ENCODE measurements at places on chromosomes 4 and X.
A peak's percentile ranks its signal among the peaks of the same experiment; 100 is the strongest.

DNA sequence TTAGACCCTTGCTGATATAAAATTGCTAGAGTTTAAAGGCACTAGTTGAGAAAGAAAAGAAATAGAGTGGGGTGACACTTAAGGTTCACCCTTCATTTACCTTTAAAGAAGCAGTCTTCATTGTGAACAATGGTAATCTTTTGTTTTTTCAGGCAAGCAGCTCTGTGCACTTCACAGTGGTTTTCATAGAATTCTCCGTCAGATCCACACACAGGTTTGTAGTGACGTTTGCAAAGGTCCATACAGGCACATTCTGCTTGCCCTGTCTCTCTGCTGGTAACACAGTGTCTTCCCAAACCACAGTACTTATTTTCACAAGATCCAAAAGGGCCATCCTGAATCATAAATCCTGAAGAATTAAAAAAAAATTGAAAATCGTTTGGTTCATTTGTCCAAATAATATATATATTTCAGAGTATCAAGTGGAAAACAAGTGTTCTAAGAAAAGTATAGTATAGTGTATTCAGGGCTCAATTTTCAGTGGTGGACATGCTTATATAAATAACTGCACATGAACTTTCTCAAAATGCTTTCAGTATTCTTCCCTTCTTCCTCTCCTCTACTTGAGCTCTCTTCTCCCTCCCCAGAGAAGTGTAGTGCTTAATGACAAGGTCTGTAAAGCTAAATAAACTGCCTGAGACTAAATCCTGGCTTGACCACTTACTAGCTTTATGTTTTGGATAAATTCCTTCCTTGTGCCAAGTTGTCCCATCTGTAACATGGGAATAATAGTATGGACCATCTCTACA, 243.3 kb downstream of the FSTL5 start:
- no peak for DNase-seq

- no peak for DNase-seq
Observed at GRCh38 chrX:142201113-142201512, 4.0 kb downstream of the MAGEC2 start.

DNA sequence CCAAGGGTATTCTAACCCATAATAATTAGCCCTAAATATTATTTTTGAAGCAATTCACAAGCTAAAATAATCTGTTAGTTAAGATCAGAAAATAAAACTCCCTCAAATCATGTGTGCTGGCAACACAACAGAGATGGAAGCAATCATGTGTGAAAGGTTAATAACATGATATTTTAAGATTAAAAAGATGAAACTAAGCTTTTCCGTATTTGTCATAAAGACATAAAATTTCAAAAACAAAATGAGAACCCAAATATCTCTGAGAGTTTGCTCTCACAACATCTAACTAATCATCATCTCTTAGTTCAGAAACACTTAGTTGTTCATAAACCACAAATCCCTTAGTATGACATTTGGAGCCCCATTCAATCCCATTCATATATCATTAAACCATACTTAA, 749.1 kb downstream of the CCSER1 start:
- DNase-seq = no peak

DNA sequence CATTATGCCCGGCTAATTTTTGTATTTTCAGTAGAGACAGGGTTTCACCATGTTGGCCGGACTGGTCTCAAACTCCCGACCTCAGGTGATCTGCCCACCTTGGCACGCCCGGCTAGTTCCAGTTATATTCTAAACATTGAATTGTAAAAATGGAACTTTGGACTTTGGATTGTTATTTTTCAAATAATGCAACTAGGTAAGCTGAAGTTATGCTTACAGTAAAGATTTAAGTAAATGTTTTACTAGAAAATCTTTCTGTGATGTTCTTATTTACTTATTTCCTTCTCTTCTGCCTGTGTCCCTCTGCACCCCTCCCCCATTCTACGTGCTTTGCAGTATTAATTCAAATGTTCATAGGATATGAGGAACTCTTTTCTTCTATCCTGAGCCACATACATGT, 26.1 kb downstream of the GK start:
- no peak for DNase-seq

DNA sequence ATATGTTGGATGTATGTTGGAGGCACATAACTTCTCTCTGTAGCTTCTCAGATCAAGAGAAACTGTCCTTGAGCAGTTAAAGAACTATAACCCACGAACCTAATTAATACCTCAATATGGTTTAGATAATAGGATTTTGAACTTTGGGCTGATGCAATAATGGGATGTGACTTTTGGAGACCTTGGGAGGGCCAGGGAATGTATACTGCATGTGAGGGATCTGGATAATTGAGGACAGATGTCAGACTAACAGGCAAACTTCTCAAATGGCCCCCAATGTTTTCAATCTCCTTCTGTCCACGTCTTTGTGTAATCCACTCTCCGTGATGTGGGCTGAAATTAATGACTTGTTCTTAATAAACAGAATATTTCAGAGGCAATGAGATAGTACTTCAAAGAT, 202.2 kb upstream of the FAT4 start:
- no peak for DNase-seq

- no peak for DNase-seq
Observed at GRCh38 chr4:73152893-73153292, 83.4 kb upstream of the COX18 start.

- DNase-seq = no peak
Observed at GRCh38 chr4:39706334-39706733, 8.4 kb downstream of the UBE2K start.

DNA sequence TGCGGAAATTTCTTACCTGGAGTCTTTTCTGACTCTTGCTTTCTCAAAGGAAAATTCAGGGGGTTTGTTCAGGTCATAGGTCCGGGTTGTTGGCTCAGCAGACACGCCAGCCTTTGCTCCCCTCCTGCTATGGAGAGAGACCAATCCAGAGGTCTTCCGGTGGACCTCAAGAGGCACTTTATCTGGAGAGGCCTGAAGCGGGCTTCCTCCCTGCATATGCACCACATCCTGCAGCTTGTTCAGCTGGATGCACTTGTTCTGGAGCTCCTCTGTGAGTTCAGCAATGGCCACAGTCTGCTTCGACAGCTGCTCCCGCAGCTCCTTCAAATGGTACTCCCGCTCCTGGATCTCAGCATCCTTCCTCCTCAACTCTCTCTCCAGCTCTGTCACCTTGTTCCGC, 10.5 kb downstream of the PRKG2 start:
- DNase-seq = no peak

- DNase-seq = no peak
Observed at GRCh38 chrX:45710081-45710801, 509.6 kb upstream of the DIPK2B start.

GRCh38 chr4:61824454-61824853, 624.3 kb downstream of the ADGRL3 start:
- DNase-seq = no peak

DNA sequence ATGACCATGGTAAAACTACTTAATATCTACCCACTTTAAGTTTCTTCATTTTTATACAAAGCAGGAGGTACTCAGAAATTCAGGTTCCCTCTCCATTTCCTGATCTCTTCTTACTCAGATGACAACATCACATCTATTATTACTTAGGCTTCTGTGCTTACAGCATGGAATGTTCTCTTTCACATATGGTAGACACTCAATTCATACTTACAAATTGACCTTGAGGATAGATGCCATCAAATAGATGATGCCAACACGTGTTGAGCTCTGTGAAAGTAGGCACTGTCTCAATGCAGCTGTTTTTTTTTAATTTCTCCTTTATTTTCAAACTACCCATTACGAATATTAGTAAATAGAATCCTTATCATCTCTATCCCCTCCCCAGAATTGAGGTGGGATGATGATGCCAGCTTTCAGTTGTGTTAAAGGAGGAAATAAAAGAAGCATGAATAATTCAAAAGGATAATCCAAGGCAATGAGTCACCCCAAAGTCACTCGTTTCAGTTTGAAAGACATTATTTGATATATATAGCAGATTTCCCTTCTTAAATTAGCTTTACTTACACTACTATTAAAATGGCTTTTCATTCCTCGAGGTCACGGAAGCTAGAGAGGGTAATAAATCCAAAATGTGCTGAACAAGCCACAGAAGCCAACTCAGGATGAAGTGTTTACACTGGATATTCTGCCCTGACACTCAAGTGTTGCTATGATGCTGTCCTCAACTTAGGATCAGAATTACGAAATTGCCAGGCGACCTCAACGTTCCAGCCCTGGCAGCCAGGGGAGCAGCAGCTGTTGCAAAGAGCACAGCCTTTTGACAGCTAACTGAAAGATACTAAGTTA, 124.2 kb upstream of the EOLA2 start:
- no peak for DNase-seq

DNA sequence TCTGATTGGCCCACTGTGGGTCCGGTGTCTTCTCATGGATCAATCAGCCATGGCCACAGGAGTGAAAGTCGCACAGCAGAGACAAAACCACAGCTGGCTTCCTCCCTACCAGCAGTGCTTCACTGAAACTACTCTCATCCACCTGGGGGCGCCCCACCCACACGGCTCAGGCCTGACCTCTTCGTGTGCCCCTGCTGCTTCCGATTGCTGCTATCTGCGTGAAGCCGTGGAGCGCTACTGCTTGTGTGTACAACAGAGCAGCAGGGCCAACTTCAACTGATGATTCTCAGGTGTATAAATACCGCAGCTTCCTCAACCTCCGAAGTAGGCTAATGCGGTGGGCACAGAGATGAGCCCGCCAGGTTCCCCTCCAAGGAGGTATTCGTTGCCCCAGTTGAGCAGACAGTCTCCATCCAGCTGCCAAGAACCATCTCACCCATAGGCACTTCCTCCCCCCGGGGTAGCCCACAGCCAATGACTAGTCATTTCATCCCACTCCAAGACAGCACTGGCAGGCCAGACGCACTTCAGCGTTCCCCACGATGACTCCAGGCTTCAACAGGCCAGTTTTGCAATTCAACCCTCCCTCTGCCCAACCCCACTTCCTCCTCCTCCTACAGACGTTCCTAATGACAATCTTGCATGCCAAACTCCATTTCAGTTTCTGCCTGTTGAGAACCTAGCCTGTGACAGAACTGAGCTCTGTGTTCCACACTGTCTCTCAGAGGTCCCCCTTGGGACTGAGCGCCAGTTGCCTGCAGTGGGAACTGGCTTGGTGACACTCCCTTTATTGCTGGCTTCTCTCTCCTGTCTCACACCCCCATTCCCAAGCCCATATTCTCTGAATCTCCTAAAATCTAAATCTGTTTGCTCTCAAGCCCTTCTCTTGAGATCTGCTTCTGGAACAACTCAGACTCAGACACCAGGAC, 41.3 kb upstream of the ATP6AP2 start:
- peak; percentile 14 for DNase-seq

DNA sequence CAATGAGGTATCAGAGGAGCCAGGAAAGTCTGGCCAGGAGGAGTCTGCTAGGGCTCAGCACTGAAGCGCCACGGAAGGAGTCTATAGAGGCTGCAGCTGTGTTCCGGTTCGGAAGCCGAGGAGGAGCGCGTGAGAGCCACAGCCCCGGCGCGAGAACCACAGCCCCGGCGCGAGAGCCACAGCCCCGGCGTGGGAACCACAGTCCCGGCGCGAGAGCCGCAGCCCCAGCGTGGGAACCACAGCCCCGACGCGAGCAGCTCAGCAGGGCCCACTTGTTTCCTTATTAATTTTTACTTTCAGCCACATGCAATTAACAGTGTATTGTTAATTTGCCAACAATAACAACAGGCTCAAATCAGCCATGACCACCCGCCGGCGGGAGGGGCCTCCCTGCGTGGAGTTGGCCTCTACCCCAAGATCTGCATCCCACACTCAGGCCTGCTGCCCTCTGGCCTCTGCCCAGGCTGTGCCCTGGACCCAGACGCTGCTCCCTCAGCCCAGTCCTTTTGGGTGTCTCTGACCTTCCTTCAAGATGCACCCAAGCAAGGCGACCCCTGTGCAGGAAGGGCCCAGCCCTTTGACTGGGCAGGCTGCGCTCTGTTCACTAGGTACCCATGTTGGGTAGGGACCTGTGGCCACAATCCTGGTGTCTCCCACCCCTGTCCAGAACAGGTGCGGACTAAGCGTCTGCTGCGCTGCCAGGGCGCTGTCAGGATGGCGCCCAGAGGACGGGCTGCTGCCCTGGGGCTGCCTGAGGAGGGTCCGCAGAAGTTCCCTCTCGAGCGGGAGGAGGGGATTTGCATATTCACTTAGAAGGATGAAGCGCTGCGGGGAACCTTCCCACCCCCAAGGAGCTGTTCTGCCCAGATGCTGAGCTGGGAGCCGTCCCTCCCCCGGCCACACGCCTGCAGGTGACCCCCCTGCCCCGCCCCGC, 113.8 kb downstream of the ADRA2C start:
- no peak for DNase-seq

- no peak for DNase-seq
Observed at GRCh38 chr4:146415829-146416228, 105.9 kb downstream of the SLC10A7 start.

GRCh38 chr4:148800336-148800885, 358.2 kb upstream of the NR3C2 start:
- no peak for DNase-seq

GRCh38 chr4:25859429-25860148, 3.2 kb downstream of the SEL1L3 start:
- DNase-seq = no peak

DNA sequence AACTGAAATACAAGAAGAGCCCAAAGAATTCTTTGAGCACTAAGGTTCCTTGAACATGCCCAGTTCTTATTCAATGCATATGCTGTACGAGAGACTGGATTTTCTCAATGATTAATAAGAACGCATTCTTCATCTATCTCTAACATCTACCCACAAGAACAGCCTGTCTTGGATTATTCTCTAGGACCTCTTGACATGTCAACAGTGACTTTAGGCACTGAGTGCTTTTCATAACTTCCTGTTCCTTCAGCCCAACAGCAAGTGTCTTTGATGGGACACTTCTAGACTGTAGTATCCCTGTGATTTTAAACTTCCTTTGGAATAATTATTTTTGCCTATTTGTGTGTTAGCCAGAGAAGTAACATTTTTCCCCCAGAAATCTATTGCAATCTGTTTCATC, 69.3 kb downstream of the OPHN1 start:
- no peak for DNase-seq

DNA sequence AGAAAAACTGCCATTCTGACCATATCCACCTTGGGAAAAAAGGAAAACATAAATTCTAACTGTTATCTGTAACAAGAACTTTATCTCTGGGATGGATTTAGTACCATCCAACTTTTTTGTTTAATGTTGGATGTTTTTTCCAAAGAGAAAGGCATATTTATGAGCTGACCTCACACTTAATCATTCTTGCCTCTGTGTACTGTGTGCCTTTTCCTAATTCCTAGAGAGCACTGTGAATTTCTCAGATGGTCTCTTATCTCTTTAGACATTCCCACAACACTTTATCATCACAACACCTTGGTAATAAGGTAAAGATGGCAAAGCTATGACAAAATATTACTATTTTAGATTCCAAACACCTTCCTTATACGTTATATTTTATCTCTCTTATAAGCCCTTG, 126.2 kb downstream of the COL4A6 start:
- DNase-seq = no peak

GRCh38 chr4:152467101-152467500, 68.8 kb downstream of the FBXW7 start:
- DNase-seq = no peak

- DNase-seq = no peak
Observed at GRCh38 chr4:177448850-177449249, 6.6 kb upstream of the AGA start.
